Stimulated activated CD8-positive, alpha-beta memory T cell treated with anti-CD3 and anti-CD28 coated beads, Interleukin-7, amount 100 ng/mL, for 4 hours (primary cell): ENCODE measurements at places on chromosomes 6 and 20.

DNA sequence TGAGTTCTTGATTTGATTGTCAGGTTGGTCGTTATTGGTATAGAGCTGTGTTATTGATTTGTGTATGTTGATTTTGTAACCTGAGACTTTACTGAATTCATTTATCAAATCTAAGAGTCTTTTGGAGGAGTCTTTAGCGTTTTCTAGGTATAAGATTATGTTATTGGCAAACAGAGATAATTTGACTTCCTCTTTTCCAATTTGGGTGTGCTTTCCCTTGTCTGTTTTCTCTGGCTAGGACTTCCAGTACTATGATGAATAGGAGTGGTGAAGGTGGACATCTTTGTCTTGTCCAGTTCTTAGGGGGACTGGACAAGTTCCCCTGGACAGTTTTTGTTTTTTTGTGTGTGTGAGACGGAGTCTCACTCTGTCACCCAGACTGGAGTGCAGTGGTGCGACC is 17.4 kb downstream of the HLA-DOA start:
- no peak for DNase-seq

DNA sequence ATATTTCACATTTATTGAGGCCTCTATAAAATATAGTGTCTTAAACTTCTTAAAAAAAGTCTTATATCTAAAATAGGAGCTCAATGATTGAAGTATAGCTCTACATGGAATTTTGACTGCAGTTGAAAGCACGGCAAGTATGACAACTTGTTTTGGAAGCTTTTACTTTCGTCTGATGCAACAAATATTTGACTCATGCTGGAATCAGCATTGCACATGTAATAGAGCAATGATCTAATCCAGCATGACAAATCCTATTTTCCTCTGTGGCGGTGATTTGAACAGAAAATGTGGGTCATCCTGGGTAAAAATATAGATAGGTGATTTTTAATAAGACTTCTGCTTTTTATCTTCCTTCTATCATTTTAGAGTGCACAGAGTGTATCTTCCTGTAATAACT is 111.6 kb downstream of the TINAG start:
- DNase-seq: no peak

- peak; percentile 58 for DNase-seq
These were observed 20.7 kb upstream of the TRIM27 start for GRCh38 chr6:28944412-28944865.

DNA sequence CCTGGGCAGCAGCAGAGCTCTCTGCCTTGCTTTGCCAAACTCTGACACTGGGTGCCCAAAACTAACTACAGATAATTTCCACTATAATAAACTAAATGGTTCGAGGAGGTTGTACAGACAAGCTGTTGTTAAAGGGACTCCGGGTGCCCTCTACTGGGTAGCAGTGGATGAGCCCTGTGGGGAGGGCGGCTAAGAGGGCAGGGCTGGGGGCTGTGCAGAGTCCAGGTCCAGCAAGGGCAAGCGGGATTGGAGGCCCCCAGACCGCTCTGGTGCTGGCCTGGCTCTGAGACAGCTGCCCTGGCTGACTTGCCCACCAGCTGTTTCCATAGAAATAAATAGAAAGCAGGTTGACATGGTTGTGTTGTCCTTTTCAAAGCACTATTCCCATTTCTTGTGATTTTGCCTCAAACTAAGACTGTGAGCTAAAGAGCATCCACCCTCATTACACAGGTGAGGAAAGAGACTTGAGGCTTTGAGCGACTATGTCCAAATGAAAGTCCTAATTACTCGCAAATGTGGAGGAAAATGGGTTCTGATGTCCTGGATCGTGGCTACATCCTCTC is 167.6 kb upstream of the CST7 start:
- no peak for DNase-seq

- no peak for DNase-seq
These were observed 35.9 kb upstream of the FAM50B start for GRCh38 chr6:3813150-3813780.

- no peak for DNase-seq
These were observed 20.8 kb downstream of the TMEM14A start for GRCh38 chr6:52691718-52692117.

GRCh38 chr20:10093087-10093591 is 58.4 kb downstream of the ANKEF1 start:
- no peak for DNase-seq

DNA sequence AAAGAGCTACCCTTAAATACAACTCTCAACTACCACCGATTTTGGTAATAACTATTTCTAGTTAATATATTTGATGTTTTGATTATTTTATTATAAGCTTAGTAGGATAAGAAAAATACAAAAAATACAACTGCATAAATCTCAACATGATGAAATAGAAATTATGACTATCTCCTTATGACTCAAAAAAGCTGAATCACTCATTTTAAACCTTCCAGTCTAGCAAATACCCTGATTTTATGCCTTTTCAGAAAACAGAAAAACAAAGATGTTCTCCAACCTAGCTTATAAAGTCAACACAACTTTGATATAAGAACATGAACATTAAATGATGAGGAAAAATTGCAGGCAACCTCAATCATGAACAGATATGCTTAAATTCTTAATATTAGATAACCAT is 40.2 kb upstream of the DSE start:
- no peak for DNase-seq

DNA sequence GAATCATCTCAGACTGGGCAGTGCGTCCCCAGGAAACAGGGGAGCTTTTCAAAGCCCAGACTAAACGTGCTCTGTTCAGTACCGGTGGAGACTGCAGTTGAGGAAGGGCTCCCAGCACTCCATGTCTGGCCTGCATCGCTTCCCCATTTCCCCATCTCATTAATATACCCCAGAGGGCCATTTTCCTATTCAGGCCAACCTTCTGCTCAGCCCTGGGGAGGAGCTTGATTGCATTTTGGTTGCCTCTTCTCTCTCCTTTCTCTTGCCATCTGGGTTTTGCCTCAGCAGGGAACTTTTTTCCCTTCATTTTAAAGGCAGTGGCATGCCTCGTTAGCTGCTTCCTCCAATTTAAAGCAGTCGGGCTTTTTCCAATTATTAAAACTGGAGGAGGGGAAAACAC is 394.3 kb upstream of the SOX4 start:
- no peak for DNase-seq

DNA sequence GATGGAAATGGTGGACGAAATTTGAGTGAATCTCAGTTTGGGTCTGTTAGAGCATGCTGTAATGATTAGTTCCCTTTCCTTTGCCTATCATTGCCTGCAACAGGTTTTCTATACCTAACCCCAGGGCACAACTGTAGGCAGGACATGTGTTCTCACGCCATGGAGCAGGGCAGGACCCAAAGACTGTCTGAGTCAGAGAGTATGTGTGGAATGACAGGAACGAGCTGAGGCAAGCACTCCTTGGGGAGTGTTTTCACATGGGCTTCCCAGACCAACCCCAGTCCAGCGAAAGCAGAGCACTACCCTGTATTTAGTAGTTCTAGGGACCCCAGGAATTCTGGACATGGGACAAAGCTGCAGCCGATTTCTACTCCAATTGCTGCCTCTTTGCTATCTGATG is 234.2 kb downstream of the HACE1 start:
- DNase-seq: no peak

DNA sequence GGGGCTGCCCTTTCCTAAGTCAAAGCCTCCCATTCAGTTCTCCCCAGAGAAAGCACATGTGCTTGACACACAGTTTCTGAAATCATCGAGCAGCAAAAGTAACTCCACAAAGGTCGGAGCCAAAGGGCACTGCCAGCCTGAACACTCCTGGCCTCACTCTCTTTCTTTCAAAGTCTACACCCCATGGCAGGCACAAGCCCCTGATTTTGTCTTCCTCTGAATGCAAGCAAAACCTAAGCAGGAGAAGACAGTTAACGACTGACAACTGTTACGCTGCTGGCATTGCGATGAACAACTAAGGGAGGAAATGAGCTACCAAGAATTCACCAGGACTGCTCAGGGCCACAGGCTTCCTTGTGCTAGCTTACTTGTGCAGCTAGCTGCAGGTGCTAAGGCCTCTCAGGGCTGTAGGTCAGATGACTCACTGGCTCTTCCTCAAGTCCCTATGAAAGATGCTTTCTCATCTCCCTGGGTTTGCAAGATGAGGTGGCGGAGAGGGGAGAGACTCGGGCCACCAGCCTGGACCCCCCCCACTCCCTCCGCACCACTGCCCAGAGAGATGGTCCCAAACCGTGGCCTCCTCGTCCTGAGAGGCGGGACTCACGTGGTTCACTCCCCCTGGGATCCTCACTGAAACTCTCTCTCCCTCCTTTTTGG is 208.2 kb downstream of the DLL1 start:
- DNase-seq: no peak

DNA sequence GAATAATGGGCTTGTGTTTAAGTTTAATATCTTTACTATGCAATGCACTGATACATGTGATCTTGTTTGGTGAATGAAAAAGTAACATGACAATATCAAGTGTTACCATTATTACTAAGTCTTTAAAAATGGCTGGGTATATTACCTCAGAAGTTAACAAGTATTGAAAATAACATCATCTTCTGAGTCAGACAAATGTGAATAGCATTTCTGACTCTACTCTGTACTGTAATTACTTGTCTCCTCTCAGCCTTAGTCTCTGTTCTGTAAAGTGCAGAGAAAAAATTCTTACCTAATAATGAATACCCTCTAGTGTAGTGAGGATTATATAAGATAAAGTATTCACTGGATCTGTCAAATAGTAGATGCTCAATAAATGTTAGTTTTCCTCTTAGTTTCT is 47.0 kb upstream of the GCLC start:
- DNase-seq: no peak
